ENCODE measurements at places on chromosomes 11 and 22. TPM values are rescaled to one million over a fixed set of nuclear protein-coding genes. Genes with fewer than 3 reads are reported as not detected.
A peak's percentile ranks its signal among the peaks of the same experiment; 100 is the strongest.

DNA sequence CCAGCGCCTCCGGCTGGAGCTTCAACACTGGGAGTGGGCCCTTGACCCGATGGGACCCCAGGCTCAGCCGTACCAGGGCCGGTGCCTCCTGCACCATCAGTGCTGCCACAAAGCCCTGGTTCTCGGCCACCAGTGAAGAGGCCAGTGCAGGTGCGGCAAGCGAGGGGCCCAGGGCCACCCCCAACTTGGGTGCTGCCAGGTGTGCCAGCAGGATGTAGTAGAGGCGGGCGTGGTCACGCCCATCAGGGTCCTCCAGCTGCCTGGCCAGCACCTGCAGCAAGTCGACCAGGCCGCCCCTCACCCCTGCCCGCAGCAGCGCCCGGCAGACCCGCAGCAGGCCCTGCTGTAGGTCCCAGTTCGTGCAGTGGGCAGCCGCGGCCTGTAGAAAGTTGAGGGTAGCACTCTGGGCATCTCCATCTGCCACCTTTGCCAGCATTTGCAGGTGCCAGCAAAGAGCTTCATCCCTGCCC is 2.3 kb downstream of the AP5B1 start:
- peak; percentile 3 for DNase-seq

GRCh38 chr22:38981992-38982927 is at the start of gene APOBEC3B:
APOBEC3B (plus strand) TSS chr22:38982347; CDS start chr22:38982454, 107 bp downstream.
- peak; percentile 97 for DNase-seq

DNA sequence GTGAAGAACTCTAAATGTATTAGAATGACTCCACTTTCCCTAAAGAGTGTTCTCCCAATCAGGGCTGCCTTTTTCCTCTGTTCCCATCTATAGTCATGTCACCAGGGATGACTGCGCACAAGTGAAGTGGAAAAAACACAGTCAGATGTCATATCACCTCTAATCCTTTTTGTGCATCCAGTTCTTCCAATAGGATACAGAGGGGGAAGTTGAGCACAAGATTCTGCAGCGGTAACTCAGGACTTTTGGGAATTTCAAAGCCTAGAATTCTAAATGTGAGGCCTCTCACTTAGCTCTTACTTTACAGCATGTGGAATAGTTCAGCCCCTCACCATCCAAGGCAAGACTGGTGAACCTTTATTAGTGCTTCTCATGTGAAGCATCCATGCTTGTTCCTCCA is 602.6 kb downstream of the NTM start:
- no peak for DNase-seq

The LRRC74B gene
- not detected for total RNA-seq

- DNase-seq, result peak; percentile 58
These were observed 15.1 kb downstream of the FXYD6 start for GRCh38 chr11:117861151-117862018.

The PANX2 gene
- 4.2 TPM for total RNA-seq

The NRGN gene
- 7.1 TPM for total RNA-seq

All from H4 (cell line).